ENCODE measurements at places on chromosomes 7 and 10.
A peak's percentile ranks its signal among the peaks of the same experiment; 100 is the strongest.

DNA sequence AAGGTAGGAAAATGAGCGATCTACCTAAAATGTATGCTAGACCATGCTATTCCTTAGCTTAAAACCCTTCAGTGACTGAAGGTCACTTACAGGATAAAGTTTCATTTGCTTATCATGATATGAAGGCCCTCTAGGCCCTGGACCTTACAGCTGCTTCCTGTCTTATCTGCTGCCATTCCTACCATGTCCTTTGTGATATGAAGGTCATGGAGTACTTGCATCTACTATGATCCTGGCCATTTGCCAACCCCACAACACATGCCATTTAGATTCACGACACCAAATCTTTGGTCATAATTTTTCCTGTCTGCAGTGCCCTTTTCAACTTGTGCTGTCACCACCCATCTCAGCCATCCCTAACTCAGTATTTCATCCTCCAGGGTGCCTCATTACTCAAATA is 181.8 kb upstream of the MDFIC start:
- H3K36me3 ChIP-seq, result no peaks in the 10 kb centered on the region
- no peak overlapping the region for H3K27ac ChIP-seq
- DNase-seq, result no peak
- H3K4me3 ChIP-seq, result no peak overlapping the region
- no peaks in the 10 kb centered on the region for H3K27me3 ChIP-seq

- H3K36me3 ChIP-seq, result no peaks in the 10 kb centered on the region
- H3K27ac ChIP-seq, result no peak overlapping the region
- no peaks in the 10 kb centered on the region for H3K4me1 ChIP-seq
- H3K27me3 ChIP-seq, result no peaks in the 10 kb centered on the region
- no peak for DNase-seq
Observed at GRCh38 chr7:120996333-120996987, 7.9 kb downstream of the CPED1 start.

DNA sequence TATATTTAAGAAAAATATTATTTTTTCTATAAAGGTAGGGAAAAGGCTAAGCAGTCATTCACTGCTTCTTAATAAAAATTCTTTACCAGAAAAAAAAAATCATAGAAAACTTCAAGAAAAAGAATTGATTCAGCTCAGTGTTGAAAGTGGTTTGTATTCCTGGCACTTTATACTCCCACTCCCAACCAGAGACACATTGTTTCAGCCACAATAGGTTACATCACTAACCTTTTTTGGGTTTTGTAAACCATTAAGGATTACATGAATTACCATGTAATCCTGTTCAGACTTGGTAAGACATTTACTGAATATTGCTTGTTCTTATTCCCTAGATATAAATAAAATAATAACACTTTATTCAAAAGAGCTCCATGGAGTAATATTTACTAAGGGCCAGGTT is 46.6 kb downstream of the MINPP1 start:
- peak overlapping the region; percentile 85 for H3K27ac ChIP-seq
- H3K27me3 ChIP-seq, result no peaks in the 10 kb centered on the region
- no peak overlapping the region for H3K4me3 ChIP-seq
- H3K36me3 ChIP-seq, result peaks cover 13% of the 10 kb centered on the region
- H3K4me1 ChIP-seq, result peaks cover 12% of the 10 kb centered on the region

- H3K4me3 ChIP-seq, result no peak overlapping the region
- no peak overlapping the region for H3K27ac ChIP-seq
- H3K36me3 ChIP-seq, result no peaks in the 10 kb centered on the region
- H3K4me1 ChIP-seq, result peaks cover 6% of the 10 kb centered on the region
Observed at GRCh38 chr7:142319970-142320369, 62.1 kb upstream of the PRSS58 start.

DNA sequence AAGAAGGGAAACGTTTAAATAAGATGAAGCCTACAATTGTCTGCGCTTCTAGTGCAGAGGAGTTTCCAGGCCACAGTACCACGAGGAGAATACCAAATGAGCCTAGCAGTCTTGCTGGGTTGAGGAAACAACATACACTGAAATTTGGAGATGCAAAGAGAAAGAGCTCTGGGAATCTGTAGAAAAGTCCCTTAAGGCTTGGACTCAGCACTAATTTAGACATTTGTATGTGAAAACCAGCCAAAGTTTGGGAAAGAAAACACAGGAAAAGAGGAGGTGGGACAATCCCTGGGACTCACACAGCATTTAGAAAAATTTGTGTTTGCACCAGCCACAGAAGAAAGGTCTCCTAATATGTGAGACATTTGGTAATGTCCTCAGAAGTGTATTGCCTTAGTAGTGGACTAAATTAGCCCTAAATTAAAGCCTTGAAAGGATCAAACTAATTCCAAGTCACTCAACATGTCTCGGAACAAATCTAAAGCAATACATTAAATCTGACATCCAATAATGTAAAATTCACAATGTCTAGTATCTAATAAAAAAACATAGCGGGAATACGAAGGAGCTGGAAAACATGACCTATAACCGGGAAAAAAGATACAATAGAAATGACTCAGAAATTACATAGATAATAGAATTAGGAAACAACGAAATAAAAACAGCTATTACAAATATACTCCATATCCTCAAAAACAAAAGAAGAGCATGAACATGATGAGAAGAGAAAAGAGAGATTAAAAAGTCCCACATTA is 187.1 kb upstream of the NAMPT start:
- H3K4me3 ChIP-seq, result no peak overlapping the region
- H3K27ac ChIP-seq, result no peak overlapping the region
- H3K27me3 ChIP-seq, result no peaks in the 10 kb centered on the region
- H3K36me3 ChIP-seq, result no peaks in the 10 kb centered on the region
- no peaks in the 10 kb centered on the region for H3K4me1 ChIP-seq
- DNase-seq, result no peak

DNA sequence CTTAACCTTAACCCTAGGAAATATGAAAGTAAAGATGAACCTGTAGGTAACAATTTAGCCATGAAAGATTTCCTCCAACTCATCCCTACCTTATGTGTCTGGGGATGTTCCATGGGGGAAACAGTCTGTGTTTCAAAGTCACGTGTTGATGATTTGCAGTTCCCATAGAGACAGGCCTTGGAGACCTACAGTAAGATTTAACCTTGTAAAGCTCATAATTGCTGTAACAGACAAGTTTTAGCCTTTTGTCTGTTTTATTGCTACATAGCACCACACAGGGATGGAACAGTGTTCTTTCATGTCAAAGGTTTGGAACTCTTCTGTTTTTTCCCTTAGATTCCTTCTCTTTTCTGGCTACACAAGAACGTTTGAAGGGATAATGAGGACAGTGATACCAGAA is 35.2 kb upstream of the ITGA8 start:
- H3K36me3 ChIP-seq, result no peaks in the 10 kb centered on the region
- DNase-seq, result no peak
- no peaks in the 10 kb centered on the region for H3K27me3 ChIP-seq
- H3K4me3 ChIP-seq, result no peak overlapping the region

DNA sequence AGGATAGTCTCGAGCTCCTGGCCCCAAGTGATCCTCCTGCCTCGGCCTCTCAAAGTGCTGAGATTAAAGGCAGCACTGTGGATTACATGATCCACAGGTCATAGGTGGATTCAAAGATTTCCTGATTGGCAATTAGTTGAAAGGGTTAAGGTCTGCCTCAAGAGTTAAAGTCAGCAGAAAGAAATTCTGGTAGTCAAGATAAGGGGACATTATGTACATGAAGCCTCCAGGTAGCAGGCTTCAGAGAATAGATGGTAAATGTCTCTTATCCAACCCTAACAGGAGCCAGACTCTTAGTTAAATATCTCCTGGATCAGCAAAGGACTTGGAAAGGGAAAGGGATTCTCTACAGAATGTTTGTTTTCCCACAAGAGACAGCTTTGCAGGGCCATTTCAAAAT is 93.7 kb downstream of the SKIDA1 start:
- H3K4me3 ChIP-seq, result no peak overlapping the region
- H3K4me1 ChIP-seq, result no peaks in the 10 kb centered on the region
- DNase-seq, result no peak
- H3K27ac ChIP-seq, result no peak overlapping the region

- peaks cover 30% of the 10 kb centered on the region for H3K4me1 ChIP-seq
- peak; percentile 47 for DNase-seq
- H3K36me3 ChIP-seq, result no peaks in the 10 kb centered on the region
- no peaks in the 10 kb centered on the region for H3K27me3 ChIP-seq
- H3K27ac ChIP-seq, result peak overlapping the region; percentile 88
- no peak overlapping the region for H3K4me3 ChIP-seq
Observed at GRCh38 chr7:98120559-98120958, 13.9 kb downstream of the LMTK2 start.

DNA sequence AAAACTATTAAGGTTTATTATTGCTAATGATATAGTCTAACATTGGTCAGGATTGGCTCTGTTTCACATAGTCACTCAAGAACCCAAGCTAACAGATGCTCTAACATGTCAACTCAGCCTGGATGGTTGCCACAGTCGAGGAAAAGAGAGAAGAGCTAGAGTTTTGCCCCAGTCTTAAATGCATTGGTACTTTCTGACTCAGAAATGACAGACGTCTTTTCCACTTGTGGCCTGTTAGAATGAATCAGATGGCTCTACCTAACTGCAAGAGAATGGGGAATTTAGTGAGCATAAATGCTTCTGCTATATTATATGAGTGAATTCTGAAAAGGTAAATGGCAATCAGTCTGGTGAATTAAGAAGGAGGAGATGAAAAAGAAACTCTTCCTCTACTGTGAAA is 13.9 kb downstream of the HECTD2 start:
- no peaks in the 10 kb centered on the region for H3K36me3 ChIP-seq
- no peaks in the 10 kb centered on the region for H3K4me1 ChIP-seq
- H3K27ac ChIP-seq, result no peak overlapping the region
- no peaks in the 10 kb centered on the region for H3K27me3 ChIP-seq
- H3K4me3 ChIP-seq, result no peak overlapping the region
- no peak for DNase-seq

- H3K27me3 ChIP-seq, result no peaks in the 10 kb centered on the region
- no peak overlapping the region for H3K27ac ChIP-seq
- no peaks in the 10 kb centered on the region for H3K4me1 ChIP-seq
- H3K36me3 ChIP-seq, result no peaks in the 10 kb centered on the region
Observed at GRCh38 chr7:83547526-83547925, 101.4 kb downstream of the SEMA3E start.

GRCh38 chr10:62903828-62904227 is 87.7 kb upstream of the EGR2 start:
- no peak overlapping the region for H3K4me3 ChIP-seq
- no peaks in the 10 kb centered on the region for H3K36me3 ChIP-seq
- H3K27ac ChIP-seq, result no peak overlapping the region
- no peak for DNase-seq

- no peak for DNase-seq
- no peak overlapping the region for H3K27ac ChIP-seq
- H3K4me1 ChIP-seq, result no peaks in the 10 kb centered on the region
- H3K4me3 ChIP-seq, result no peak overlapping the region
- no peaks in the 10 kb centered on the region for H3K36me3 ChIP-seq
- H3K27me3 ChIP-seq, result peaks cover 2% of the 10 kb centered on the region
Observed at GRCh38 chr10:71647526-71648253, 71.9 kb downstream of the C10orf105 start.

DNA sequence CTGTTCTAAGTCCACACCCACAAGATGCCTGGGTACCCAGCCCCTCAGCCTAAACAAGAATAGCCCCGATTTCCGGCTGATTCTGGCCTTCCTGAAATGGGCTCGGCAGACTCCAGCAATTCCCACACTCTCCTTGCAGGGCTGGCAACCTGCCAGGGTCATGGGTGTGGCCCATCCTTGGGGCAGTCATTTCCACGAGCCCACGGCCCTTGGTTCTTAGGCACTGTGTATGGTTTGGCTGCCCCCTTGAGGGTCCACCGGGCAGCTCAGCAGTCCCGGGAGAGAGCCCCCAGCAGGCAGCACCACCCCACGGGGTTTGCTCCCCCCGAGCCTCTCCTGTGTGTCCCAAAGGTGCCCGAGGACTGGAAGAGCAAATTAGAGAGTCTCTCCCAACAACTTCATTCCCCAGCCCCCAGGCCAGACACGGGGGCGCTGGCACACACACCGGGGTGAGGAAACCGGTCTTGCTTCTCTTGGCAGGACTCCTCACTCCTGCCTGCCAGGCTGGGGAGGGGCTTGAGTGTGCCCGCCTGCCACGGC is 142.2 kb downstream of the EMX2 start:
- H3K4me3 ChIP-seq, result no peak overlapping the region
- H3K4me1 ChIP-seq, result no peaks in the 10 kb centered on the region
- no peak overlapping the region for H3K27ac ChIP-seq
- no peak for DNase-seq

DNA sequence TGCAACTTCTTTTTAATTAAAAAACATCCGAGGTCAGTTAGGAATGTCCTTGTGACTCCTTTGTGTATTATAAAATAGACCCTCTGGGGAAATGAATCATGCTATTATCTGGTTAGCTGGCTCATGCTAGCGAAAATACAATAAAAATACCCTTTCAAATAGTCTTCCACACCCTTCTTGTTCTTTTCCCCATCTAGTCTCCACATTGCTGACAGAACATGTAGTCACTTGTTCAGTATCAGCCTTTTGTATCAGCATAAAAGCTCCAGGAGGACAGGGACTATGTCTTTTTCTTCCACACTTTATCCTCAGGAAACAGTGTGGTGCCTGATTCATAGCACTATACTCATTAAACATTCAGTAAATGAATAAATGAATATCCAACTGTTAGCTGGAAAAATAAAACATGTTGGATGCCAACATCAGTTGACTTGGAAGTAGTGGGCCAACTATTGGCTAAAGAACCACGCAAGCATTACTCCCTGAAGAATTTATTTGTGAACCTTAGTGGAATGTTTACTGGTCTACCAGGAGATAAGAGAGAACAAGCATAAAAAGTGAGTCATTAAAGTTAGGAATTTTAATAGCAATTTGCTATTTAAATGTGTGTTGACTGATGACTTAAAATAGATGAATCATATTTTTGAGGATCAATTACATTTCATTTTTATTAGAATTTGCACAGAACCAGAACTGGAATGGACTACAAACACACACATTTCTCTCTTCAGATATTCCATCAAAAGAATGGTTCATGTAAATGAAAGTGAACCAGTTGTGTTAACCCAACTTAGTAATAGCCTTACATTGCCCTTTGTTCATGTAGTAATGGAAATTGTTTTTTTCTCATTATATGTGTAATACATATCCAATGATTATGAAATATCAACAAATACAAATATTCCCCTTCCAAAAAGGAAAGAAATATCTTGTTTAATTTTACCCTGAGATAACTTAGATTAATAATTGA is 129.6 kb downstream of the DKK1 start:
- H3K4me1 ChIP-seq, result no peaks in the 10 kb centered on the region
- DNase-seq, result peak; percentile 93
- no peak overlapping the region for H3K27ac ChIP-seq

DNA sequence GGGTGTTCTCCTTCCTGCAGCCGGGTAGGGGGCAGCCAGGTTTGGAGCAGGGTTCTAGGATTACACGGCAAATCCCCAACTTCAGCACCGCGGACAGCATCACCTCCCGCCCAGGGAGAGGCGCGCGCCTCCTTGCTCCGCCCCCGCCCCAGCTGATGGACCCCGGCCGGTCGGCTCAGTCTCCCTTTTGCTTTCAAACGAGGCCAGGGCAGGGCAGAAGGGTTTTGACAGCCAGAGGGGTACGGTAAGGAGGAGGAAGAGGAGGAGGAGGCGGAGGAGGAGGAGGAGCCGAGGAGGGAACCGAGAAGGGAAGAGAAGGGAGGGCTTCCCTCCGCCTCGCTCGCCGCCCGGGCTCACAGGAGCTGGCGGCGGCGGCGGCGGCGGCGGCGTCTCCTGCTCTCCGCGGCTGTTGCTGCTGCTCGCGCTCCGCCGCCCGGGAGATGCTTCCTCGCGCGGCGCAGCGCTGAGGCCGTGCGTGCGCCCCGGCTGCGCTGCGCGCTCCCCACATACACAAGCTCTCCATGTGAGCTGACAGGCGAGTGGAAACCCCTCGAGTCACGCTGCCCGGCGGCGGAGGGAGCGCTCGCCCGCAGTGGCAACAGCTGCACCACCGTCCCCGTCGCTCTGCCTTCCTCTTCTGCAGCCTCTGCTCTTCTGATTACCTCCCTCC is 615 bp upstream of the CNTNAP2 start:
- H3K36me3 ChIP-seq, result no peaks in the 10 kb centered on the region
- peaks cover 40% of the 10 kb centered on the region for H3K27me3 ChIP-seq
- H3K27ac ChIP-seq, result no peak overlapping the region
- peak; percentile 78 for DNase-seq
- H3K4me1 ChIP-seq, result peaks cover 3% of the 10 kb centered on the region
- peak overlapping the region; percentile 64 for H3K4me3 ChIP-seq

All from cardiac muscle cell (in vitro differentiated cells and primary cell).